ENCODE measurements at places on chromosomes 6 and 20.
A peak's percentile ranks its signal among the peaks of the same experiment; 100 is the strongest.

GRCh38 chr6:158502263-158502950 is 57.5 kb upstream of the TMEM181 start:
- DNase-seq: no peak

DNA sequence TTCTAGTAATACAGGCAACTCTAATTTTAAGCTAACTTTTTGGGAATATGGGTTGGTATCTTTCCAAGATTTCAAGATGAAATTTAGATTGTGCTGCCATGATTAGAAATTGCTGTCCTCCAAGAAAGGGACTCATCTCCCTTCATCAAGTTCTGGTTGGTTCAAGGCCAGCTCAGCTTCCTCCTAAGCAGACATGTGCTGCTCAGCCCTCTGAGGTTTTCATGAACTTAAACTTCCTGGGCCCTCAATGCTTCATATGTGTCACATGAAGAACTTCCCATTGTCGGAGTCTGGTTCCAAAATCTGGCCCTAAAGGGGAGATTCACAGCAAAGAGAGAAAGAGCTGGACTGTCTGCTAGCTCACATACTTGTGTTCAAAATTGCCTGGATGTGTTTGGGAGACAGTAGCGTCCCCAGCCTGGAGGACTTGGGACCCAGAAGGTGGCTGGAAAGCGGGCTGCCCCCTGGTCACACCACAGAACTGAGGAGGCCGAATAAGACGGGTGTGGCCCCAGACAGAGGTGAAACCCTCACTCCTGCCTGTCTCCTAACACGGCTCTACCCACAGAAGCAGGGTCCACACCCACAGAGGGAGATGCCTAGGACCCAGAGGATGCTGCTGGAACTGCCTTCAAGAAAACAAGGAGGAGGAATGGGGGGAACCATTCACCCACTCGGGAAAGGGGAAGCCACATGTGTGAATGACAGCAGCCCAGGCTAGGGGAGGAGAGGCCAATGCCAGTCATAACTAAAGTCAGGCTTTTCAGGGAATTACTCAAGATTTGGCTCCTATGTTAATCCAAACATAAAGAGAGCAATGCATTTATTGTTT is 54.3 kb upstream of the GPR31 start:
- no peak for DNase-seq

- no peak for DNase-seq
These were observed 147.7 kb upstream of the DST start for GRCh38 chr6:56790414-56790813.

DNA sequence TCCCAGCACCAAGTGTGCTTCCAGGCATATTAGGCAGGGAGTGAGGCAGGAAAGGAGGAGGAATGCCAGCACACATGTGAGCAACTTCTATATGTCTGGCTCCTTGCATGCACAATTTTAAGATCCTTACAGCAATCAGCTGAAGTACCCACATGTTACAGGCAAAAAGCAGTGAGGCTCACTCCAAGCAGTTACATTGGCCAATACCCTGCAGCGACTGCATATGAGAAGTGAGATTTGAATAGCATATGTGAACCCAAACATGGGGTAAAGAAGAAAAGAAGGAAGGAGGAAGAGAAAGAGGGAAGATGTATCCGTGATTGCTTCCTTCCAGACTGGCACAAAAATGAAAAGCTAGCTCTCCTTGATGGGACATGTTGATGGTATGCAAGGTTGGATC is 193.6 kb downstream of the PTPRT start:
- DNase-seq: no peak

GRCh38 chr6:134850721-134851305 is 99.1 kb downstream of the ALDH8A1 start:
- DNase-seq: peak; percentile 7

DNA sequence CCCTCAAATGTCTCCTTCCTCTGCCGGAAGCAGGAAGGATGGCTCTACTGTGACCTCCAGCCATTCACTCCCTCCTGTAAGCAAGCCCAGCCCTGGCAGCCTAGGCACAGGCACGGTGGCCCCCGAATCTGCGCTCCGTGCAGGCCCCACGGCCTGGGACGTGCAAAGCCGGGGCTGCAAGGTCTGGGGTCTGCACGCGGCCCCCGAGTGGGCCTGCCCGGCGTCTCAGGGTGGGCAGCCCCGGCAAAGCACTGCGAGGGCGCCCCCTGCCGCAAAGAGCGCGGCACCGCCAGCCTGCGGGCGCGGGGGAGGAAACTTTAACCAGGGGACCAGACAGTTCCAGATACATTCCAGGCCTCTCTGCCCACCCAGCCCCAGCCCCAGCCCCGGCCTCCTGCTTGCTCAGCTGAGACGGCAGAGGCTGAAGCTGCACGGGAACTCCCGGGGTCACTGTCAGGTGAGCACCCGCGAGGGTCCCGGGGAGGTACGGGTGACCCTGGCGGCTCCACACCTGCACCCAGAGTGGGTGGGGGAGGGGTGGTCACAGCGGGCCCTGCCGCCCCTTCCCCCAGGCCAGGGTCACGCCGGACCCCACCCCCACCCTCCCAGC is 98.8 kb downstream of the ASXL1 start:
- DNase-seq: peak; percentile 33

DNA sequence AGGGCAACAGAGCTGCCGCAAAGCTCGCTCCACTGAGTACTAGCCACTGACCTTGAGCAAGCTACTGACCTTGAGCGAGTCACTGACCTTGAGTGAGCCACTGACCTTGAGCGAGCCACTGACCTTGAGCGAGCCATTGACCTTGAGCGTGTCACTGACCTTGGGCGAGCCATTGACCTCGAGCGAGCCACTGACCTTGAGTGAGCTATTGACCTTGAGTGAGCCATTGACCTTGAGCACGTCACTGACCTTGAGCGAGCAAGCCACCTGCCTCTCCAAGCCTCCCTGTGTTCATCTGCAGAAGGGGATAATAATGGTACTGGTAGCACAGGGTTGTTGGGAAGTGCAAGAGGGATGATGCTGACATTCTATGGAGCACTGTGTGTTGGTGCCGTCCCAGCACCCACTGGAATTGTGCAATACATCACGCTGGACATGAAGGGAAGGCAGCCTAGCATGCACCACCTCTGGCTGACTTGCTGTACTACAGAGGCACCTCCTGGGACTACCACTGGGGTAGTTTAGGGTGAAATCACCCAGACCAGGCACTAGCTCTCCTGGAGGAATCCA is 60.2 kb downstream of the CTCFL start:
- no peak for DNase-seq

DNA sequence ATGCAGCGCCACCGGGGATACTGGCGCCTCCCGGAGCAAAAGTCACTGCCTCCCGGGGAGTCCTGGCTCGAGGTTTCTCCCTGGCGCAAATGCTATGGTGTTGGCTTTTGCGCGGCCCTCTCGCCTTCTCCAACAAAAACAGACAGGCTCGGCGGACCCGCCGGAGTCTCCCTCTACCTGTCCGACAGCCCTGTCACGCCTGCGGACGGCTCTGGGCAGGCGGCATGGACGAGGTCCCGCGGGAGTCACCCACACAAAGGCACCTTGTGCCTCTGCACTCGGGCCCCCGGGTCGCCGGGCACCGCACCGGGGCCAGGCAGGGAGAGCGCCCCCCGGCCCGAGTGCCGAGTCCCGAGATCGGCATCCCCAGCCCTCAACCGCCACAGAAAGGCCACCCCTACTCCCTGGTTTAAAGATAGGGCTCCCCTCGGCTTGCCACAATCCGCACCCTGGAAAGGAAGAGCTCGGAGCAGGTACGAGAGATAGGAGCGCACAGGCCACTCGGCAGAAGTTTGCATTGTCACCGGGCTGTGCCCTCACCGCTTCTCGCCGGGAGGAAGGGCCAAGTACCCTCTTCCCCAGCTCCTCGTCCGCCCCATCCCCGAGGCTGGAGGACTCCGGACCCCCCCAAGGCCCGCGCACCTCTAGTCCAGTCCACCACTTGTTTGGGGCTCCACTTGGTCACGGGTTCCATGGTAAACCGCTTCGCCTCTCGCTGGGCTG is 903 bp downstream of the CNKSR3 start:
- DNase-seq: no peak

DNA sequence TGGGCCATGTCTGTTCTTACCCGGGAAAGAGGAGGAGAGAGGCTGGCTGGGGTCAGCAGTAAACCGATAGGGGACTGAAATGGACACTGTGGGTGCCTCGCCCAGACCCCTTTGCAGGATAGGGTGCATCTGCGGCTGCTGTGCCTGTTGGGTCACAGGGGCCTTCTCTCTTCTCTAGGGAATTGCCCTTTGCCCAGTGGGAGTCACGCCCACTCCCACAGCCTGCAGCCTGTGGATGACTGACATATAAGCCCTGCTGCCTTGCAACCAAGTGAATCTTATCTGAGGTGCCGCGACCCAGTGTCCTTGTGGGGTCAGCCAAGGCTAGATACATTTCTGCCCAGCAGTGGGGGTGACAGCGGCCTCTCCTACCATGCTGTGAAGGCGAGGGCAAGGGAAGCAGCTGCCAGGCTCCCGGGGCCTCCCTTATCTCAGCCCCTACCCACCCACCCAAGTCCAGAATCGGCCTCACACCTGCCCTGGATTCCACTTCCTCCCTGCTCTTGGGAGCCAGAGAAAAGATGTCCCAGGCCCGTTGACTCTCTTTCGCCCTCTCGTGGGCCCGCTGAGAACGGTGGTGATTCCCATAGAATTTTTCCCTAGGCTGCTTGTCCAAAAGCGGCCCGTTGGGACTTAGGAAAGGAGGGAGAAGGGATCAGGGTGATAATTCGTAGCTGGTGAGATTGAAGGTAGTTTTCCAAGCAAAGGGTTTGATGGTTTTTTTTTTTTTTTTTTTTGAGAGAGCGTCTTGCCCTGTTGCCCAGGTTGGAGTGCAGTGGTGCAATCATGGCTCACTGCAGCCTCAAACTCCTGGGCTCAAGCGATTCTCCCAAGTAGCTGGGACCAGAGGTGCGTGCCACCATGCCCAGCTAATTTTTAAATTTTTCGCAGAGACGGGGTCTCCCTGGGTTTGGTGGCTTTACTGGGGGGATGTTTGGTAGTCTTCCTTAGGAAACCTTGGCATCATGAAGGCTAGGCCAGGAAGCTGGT is 76.4 kb upstream of the RNF24 start:
- no peak for DNase-seq

GRCh38 chr20:32480371-32481241 is 104.5 kb downstream of the NOL4L start:
- DNase-seq: no peak

DNA sequence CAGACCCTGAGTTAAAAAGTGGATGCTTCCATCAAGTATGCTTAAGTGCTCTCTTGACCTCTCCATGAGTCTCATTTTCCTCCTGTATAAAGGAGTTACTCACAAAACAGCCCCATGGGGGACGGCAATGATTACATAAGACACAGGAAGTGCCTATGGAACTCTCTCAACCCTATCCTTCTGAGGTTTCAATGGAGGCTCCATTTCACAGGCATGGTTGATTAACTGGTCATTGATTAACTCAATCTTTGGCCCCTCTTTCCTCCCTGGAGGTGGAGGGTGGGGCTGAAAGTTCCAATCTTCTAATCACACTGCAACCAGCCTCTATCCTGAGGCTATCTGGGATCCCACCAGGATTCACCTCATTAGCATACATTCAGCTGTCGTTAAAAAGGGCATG is 29.3 kb downstream of the CST8 start:
- DNase-seq: no peak

DNA sequence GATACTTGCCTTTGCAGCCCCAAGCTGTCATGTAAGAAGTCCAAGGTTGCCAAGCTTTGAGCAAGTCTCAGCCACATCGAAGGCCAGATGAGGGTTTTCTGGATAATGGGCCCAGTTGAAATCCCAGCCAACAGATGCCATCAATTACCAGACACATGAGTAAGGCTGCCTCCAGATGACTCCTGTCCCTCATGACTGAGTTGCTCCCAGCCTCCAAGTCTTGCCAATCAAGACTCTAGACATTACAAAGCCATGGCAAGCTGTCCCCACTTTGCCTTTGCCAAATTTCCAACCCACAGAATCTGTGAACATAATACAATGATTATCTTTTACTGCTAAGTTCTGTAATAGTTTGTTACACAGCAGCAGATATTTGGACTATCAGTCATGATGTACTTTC is 76.8 kb upstream of the ARMC2 start:
- DNase-seq: no peak

GRCh38 chr6:106748547-106749207 is 119.3 kb downstream of the QRSL1 start:
- DNase-seq: no peak

GRCh38 chr6:85482905-85483700 is 33.2 kb downstream of the NT5E start:
- peak; percentile 73 for DNase-seq

DNA sequence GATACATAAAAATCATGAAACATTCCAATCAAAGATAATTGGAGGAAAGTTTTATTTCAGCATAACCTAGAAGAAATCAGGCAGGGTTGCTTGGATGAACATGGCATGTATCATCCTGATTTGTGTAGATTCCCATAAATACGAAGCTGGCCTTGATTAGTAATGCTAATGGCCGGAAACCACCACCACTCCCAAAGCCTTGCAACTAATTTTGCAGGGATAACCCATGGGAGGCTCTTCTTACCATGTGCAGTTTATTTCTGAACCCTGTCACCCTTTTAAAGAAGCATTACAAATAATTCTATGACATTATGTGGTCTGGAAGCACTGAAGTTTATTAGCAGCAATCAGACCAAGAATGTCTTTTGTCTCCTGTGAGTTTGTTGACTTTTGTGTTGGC is 80.8 kb downstream of the AIG1 start:
- DNase-seq: no peak

DNA sequence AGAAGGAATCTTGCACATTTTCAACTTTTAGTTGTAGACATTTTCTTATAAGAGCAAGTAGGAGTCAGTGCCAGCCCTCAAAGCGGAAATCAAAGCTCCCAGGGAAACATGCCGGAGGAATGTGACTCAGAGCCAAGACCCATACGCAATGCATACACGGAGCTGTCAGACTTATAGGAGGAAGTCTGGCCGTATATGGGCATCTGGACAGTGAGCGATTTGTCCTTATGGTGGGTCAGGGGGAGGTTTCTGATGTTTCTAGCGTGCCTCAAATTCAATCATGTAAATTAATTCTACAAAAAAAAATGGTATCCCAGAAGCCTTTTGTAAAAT is 3.6 kb upstream of the CCN2 start:
- peak; percentile 21 for DNase-seq

GRCh38 chr20:5716953-5717352 is 33.2 kb upstream of the SHLD1 start:
- DNase-seq: no peak

DNA sequence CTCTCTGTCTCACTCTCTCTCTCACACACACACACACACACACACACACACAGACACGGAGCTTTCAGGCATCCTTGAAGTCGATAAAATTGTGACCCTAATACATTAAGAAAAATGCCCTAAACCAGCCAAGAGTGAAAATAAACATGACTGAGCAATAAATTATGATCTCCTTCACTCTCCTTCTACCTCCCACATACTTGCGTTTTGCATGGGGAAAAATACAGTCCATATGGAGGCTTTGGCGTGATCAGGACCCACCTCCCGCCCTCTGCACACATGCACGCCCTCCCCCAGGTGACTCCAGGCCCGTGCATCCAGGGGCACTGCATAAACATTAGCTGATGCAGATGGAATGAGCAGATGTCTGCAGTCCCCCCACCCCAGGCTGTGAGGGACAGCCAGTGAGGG is 114.2 kb upstream of the JARID2 start:
- no peak for DNase-seq

DNA sequence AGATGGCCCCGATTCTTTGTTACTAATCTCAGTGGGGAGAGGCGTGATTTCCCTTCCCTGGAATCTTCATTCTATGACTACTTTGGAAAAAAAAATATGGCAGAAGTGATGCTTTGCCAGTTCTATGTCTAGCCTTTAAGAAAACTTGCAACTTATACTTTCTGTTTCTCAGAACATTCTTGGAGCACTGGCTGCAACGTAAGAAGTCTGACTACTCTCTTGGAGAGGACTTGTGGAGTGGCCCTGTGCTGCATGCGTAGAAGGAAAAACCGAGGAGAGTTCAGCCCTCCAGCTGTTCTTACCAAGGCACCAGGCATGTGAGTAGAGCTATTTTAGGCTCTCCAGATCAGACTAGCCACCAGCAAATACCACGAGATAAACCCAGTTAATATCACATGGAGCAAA is 77.6 kb upstream of the STXBP5 start:
- no peak for DNase-seq

Measured in T1000 (cell line).